T-helper 17 cell (primary cell): ENCODE measurements at places on chromosomes 12 and 14.

DNA sequence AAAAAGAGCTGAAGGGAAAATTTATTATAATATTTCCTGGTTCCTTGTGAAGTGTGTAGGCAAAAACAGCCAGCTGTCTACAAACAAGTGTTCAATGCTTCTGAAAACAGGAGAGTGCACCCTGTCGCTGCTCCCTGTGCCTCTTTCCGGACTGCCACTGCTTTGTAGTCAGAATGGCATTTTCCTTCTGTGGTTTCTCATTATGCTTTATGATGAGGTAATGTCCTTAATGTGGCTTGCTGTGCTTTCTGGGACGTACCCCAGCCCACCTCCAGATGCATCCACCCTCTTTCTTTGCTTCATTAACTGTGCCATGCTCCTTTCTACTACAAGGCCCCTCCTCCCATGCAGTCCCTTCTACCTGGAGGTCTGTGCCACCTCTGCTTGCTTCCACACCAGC, 148.1 kb downstream of the SYT1 start:
- no peak for DNase-seq

DNA sequence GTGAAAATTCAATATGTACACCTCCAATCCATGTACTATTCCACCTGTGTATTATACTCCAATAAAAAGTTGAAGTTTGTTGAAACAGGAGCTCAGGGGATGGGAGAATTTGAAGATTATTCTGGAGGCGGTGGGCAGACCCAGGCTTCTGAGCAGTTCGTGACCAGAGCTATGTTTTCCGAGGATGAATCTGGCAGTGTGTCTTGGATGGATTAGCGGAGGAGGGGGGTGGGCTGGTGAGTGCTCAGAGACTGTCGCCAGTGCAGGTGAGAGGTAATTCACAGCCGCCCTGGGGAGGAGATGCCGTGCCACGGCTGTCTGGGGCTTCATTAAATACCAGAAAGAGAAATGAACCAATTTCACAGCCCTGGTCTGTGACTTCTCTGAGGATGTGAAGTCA, 283.0 kb upstream of the RTL1 start:
- no peak for DNase-seq

GRCh38 chr12:112750971-112751370, 40.6 kb upstream of the RPH3A start:
- DNase-seq = no peak

DNA sequence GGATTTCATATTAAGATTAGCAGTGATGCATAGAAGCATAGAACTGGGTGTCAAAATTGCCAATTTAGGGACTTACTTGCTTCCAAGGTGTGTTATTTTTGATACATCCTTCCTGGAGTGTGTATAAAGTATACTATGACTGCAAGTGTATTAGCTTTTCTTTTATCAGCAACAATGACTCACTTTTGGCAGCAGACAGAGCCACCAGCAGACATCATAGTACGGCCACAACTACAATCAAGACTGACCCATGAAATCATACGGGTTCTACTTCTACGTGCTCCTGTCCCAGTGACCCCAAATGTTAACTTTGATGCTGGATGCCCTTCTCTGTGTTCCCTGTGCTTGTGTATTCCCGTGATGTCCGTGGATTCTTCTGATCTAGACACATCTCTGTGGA, 443.9 kb downstream of the TMEM132D start:
- DNase-seq = no peak

- no peak for DNase-seq
These were observed 21.0 kb upstream of the SERPINA4 start for GRCh38 chr14:94540031-94540794.

GRCh38 chr12:120925740-120926563, 21.8 kb upstream of the SPPL3 start:
- no peak for DNase-seq

DNA sequence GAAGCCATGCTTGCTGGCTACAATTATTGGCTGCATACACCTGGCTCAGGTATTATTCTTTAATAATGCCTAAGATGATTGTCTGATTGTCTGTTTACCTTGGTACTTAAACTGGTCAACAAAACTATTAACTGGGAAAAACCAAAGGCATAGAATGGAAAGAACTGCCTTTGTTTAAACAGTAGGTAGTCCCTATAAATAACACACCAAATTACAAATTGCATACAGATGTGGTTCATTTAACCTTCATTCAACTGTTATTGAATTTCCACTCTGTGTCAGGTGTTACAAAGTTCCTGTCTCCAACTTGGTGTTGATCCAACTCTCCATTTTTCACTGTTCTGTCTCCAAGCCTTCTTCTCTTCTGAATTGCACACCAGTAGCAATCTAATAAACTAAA, 79.8 kb upstream of the FSCB start:
- no peak for DNase-seq

- DNase-seq = no peak
These were observed 75.7 kb downstream of the GTF2A1 start for GRCh38 chr14:81144824-81145603.

GRCh38 chr12:1881301-1881700, 37.2 kb downstream of the CACNA2D4 start:
- no peak for DNase-seq
